Amygdala (tissue), 56 donors: ENCODE measurements at places on chromosomes 5 and 9.

- no peak for DNase-seq
These were observed 344.9 kb downstream of the CDK5RAP2 start for GRCh38 chr9:120235081-120235480.

- no peak for DNase-seq
These were observed 73.4 kb upstream of the C6 start for GRCh38 chr5:41286696-41287095.

- DNase-seq = peak; percentile 49
These were observed 745 bp downstream of the GADD45G start for GRCh38 chr9:89605465-89606048.

DNA sequence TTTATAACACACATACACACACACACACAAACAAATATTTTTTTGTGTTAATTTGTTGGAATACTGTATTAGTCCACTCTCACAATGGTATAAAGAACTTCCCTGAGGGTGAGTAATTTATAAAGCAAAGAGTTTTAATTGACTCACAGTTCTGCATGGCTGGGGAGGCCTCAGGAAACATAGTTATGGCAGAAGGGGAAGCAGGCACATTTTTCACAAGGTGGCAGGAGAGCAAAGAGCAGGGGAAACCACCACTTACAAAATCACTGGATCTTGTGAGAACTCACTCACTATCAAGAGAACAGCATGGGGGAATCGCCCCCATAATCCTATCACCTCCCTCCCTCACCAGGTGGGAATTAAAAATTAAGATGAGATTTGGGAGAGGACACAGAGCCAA is 205.4 kb upstream of the PTPRD start:
- DNase-seq = no peak

DNA sequence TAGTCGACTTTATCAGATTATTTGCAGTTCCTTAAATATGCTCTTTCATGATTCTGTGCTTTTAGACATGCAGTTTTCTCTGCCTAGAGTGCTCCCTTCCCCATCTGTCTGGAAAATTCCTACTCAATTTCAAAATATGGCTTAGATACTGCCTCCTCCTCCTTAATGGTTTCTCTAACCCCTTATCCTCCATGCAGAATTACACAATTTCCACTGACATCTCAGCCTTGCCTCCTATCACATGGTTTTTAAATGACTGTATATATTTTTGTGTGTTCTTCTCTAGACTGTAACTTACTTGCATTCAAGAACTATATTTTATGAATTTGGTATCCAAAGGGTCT is 85.2 kb downstream of the SLC44A1 start:
- DNase-seq = no peak

DNA sequence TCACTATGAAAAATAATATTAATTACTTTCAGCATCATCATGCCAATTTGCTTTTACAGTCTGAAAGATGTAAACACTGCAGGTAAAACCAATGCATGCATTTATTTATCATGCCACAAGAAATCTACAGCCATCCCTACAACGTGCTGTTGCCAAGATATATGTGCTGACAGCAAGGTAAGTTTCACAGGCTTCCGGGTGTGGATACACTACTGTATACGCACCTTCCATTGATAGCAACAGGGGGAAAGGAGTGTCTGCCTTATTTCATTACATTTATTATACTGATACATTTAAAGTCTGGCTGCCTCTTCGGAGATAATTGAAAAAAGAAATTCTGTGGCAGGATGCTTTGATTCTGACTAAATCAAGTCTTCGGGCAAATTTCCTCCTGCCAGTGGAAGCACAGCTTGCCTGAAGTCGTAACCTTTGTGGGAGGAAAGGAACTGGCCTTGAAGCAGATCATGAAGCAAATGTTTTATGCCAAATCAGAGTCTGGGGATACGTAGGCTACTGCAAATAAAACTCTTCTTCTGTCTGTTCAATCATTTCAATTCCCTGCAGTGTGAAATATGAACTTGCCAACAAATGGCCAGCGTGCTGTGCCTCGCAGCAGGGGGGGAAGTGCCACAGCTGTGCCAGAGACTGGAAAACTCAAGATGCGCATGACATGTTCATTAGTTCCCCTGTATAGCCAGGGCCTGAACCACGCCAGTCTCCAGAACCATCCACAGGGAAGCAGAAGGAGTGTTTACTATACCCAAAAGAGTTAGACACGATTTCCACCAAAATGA is 268.1 kb downstream of the EFNA5 start:
- DNase-seq = no peak

DNA sequence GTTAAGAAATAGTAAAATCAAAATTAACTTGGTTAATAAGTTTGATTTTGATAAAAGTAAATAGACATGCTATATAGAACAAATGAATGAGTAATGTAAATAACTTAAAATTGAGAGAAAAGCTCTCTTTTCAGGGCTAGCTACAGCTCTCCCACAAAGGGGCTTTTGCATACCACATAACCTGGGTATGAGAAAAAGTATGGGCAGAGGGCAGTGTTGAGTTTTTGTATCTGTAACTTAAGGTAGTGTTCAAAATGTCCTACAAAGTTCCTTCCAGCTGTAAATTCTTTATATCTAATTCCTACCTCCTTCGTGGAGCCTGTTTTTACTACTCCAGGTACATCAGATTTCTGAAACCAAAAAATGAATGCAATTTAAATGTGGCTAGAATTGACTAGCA is 18.9 kb upstream of the TTC33 start:
- DNase-seq = no peak

DNA sequence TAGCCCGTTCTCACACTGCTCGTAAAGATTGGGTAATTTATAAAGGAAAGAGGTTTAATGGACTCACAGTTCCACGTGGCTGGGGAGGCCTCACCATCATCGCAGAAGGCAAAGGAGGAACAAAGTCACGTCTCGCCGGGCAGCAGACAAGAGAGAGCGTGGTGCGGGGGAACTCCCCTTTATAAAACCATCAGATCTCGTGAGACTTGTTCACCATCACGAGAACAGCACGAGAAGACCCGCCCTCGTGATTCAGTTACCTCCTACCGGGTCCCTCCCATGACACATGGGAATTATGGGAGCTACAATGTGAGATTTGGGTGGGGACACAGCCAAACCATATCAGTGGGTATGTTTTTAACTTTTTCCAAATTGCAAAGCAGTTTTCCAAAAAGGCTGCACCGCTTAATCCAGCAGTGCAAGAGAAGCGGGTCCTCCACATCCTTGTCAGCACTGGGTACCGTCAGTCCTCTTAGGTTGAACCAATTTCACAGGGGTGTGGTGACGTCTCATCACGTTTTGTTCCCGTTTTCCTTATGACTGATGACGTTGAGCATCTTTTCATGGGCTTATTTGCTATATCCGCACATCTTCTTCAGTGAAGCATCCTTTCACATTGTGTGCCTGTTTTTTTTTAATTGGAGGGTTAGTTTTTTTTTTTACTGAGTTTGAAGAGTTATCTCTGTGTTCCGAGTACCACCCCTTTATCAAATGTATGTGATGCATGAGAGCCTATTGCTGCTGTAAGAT is 8.0 kb upstream of the FCN2 start:
- no peak for DNase-seq

DNA sequence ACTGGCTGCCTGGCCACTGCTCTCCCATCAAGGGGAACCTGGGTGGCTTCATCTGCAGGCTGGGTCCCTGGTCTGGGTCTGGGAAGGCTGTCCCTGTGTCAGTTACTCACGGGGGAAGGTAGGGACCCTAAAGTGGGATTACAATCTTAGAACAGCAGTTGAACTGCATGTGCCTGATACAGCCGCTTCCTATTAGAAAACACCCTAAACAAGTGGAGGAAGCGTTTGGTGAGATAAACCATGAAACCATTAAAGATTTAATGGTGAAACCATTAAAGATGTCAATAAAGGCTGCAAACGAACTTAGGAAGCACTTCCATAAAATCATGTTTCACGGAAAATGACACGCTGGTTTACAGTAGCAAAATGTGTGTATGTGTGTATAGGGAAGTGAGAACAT is 2.5 kb upstream of the GFI1B start:
- no peak for DNase-seq

DNA sequence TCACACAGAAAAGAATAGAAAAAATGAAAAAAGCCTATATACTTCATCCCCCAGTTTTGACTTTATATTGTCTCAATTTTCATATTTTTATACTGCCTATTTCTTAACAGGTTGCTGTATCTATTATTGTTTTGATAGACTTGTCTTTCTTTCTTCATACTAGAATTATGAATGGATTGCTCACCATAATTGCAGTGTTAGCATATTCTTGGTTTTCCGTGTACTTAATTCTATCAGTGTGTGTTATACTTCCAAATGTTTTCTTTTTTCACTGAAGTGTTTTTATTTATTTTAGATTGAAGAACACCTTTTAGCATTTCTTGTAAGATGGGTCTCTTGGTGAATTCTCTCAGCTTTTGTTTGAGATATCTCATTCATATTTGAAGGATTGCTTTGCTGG is 38.7 kb downstream of the MTRR start:
- DNase-seq = no peak

DNA sequence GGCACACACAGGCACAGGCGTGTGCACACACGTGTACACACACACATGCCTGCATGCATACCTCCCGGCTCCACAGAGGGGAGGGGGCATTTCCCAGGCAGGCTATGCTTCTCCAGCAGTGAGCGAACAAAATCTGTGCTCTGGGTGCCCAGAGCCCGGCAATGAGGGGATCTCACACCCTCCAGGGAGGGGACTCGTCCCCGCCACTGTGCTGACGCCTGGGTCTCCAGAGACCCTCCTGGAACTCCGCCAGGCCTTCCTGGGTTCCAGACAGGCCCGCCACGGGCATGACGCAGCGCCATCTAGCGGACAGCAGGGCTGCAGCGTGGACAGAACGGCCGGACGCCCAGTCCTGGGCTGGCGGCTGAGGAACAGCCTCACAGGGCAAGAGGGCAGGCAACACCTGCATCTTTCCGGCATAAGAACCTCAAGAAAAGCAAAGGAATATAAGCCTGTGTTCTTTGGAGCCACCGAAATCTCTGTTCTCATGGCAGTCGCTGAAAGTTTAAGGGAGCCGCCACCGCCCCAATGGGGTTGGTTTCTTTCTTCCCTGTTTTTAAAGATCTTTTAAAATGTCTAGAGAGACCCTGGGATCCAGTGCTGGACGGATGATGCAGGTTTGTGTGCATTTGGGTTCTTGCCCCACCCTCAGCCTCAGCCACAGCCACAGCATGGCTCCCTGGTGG is 135.6 kb upstream of the PPP1R26 start:
- DNase-seq = no peak

- DNase-seq = no peak
These were observed 174.6 kb downstream of the CD180 start for GRCh38 chr5:67021962-67022361.

DNA sequence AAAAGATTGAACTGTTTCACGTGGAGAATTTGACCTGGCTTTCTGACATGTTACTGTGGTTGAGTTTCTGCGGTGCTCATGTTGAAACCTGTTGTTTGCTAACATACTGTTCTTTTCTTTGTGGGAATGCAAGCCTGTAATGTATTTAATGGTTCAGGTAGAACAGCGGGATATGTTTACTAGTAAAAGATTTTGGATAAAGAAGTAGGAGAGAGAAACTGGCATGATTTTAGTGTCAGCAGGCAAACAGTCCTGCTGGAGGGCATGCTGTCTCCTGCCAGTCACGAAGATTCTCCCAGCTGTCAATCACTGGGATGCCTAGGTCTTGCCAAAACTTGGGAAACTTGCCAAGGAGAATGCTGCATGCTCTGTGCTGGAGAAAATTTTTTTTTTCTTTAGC is 263.5 kb downstream of the TAF11L14 start:
- DNase-seq = no peak

DNA sequence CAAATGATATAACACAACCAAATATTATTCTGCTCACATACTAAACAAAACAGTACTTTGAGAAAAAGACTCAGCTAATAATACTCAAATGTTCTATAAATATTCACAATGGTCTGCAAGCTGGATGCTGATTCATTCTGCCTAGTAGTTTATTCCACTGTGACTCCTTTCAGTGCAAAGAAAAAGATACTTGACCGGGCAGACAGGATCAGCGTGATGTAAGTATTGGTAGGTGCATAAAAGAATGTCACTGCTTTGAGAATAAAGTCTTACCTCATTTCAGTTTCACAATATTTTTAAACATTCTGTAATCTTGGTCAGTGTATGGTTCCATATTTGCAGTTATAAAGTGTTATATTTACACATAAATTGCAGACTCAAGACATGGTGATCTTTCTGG is 223.0 kb upstream of the NUDT12 start:
- no peak for DNase-seq

DNA sequence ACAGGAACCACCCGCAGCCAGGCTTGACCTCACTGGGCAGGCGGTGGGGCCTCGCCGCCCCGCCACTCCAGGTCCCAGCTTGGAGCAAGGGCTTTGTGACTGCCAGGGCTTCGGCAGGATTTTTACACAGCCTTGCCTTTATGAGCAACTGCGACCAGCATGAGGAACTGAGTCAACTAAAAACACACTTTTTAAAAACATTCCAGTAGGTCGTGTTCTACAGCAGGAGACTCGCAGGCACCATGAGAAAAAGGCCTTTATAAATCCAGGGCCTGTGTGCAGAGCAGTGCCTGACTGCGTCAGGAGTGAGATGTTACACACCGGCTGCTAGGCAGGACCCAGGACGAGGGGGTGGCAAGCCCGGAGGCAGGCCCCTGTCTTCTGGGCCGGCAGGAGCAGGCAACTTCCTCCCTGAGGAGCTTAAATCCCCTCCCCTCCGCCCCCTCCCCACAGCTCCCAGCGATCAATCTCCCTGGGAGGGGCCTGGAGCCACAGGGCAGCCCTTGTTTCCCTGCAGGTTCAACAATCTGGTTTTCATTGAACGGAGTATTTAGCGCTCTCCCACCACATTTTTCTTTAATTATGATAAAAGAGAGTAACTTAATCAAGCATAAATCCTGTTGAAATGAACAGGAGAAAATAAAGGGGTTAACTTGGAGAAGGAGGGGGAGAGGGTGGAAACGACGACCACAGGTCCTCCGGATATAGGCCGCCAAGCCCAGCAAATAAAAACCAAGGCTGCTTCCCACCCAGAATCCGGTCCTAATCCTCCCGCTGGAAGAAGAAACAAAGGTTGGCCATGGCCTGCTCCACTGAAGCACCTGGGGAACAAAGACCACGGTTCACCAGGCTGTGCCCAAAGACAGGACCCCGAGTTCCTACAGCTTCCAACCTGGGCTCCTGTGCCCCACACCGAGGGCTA is 92.5 kb downstream of the ROR2 start:
- DNase-seq = no peak

- DNase-seq = no peak
These were observed 59.1 kb upstream of the ZFAND5 start for GRCh38 chr9:72424131-72424530.

- DNase-seq = no peak
These were observed 414.5 kb upstream of the ARRDC3 start for GRCh38 chr5:91797576-91797975.

GRCh38 chr5:150781706-150782614 is 3.4 kb downstream of the SMIM3 start:
- DNase-seq = no peak

- no peak for DNase-seq
These were observed 189.6 kb downstream of the PIK3R1 start for GRCh38 chr5:68405026-68405684.

DNA sequence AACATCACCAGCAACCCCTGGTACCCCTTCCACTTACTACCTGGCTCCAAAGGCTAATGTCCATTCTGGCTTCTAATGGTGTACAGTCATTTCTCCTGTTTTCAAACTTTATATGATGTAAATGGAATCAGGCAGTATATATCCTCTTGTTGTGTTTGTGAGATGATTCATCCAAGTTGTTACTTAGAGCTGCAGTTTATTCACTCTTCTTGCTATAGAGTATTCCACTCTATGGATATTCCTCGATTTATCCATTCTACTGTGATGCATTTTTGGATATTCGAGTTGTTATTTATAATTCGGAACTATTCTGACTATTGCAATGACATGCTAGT is 32.4 kb downstream of the IRF1 start:
- DNase-seq = no peak

- no peak for DNase-seq
These were observed 53.4 kb upstream of the SUB1 start for GRCh38 chr5:32531885-32532520.
